D721Med (cell line): ENCODE measurements at places on chromosomes 4 and X.

DNA sequence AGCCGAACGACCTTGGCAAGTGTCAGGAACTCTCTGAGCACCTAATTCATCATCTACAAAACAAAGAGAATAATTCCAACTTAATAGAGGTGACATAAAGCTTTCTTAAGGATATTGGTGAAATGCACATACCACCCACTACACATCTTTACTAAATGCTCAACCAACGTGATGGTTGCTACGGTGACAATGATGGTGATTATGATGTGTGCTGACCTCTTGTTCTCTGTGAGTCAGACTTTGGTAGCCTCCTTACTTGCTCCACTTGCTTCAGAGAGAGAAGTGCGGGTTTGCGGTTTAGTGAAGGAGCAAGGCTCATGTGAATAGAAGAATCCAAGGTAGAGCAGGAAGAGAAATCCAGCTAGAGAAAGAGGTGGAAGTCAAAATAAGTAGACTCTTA is 52.8 kb upstream of the CLNK start:
- no peak for DNase-seq

- DNase-seq = no peak
Observed at GRCh38 chrX:39170464-39170863, 369.2 kb downstream of the MID1IP1 start.

- no peak for DNase-seq
Observed at GRCh38 chr4:6492861-6493657, 20.6 kb upstream of the PPP2R2C start.

DNA sequence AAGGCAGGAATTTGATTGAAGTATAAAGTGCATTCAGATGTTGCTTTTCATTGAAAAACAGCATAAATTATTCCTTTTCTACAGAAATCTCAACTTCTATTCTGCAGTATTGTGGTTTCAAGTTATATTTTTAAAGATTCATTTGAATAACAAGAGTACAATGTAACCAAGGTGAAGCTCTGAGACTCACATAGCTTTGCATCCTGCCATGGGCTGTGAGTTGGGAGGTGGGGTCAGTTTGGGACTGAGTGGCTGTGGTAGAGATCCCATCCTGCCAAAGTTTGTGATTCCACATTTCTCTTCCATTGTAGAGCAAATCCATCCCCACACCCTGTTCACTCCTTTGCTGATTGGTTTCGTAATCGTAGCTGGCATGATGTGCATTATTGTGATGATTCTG is 69.2 kb downstream of the KIT start:
- no peak for DNase-seq

DNA sequence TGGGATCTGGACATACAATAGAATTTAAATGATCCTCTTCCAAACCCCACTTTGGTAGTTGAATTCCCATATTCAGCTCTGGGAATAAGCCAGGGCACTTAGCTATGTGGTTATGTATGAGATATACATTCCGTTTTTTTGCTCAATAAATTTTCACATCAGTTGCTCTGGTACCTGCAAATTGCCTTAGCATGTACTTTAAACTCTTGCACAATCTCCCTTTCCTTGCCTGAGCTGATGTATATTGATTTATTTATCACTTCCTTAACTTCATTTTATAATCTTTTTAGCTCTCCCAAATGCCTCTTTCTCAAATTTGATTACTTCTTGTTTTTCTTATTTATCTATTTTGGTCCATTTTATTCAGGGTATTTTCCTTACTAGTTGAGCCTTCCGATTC is 90.1 kb upstream of the AGA start:
- no peak for DNase-seq

- no peak for DNase-seq
Observed at GRCh38 chrX:21972046-21972445, 31.5 kb downstream of the SMS start.

DNA sequence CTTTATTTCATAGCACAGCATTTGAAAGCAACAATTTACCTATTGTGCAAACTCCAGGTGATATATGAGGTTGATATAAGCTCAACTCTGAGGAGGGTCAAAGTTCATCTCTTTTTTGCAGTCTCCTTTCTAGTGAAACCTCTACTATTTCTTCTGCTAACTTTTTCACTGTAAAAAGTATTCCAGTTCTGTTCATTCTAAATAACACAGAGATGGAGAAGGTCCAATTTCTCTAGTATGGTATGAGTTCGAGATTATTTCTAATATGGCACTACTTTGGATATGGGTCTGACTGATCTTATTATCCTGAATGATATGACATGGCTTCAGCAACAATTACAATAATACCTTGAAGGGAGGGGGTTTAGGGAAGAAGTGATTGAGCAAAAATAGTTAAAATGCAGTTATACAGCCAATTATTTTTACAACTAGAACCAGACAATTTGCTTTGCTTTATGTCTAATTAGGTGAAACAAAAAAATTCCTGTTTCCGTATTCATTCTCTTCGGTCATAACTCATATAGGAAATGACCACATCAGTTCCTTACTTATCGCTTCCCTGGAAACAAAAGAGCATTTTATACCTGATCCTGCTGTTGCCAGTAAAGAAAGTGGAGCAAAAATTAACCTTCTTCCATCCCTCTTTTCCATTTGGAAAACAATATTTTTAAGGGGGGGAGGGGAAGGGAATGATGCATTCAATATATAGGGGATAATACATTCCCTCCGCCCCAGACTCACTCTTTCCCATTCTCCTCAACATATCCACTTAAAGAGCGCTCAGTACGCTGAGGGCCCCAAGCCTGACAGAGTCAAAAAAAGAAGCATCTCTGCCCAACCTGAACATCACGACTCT is 1.0 kb downstream of the TBC1D9 start:
- DNase-seq = no peak

DNA sequence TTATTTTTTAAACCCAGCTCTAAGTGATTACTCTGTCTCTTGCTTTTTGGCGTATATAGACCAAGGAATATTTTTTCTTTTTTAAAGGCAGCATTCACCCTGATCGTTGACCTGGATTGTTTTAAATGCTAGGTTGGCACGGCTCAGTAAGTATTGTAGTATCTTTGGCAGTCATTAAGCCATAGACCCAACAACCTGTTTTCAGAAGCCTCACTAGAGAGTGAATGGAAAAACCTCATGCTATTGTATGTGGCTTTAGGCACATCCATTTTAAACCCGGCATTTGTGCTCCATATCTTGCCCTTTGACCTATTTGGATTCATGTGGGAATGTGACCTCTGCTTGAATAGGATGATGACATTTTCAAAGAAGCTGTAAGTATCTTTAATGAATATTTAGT is 183.9 kb downstream of the SNCA start:
- DNase-seq = no peak

DNA sequence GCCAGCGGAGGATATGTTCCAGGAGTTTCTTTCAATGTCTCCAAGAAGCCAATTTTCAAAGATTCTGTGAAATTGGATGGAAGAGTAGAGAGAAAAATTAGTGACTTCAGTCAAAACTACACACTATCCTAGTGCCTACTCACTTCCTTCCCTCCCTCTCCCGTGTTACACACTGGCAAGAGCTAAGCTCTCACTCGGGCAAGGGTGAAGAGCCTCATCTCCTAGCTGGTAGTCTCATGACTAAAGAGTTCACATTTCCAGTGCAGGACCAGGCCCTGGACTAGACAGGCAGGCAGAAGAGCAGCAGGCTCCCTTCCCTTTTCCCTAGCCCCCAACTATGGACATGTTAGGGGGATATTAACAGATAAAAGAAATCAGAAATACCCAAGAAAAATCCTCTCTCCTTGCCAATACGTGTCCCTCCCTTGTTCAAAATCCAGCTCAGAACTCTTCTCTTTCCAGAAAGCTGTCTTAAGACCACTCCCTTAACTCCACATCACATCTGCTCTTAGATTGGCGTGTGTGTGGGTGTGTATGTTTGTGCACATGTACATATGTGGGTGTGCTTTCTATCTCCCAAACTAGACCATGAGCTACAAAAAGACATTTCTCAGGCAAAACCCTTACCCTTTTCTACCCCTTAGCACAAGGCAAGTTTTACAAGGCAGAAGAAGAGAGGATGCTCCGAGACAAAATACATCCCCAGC is 29.9 kb downstream of the ZDHHC9 start:
- DNase-seq = no peak

DNA sequence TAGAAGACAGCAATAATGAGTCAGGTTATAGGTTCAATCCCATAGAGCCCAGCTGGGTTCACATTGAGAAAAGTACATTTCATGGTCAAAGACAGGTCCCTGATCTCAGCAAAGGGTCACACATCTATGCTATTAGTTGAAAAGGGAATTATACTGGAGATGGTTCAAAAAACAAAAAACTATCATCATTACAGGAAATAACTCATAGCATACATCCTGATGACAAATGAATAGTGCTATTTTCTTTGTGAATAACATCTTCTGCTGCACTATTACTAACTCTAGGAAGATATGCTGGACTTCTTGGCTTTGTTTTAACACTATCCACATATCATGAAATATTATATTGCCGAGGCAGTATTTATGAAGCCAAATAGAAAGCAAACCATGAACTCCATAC is 202.5 kb upstream of the MAB21L2 start:
- DNase-seq = no peak

- no peak for DNase-seq
Observed at GRCh38 chr4:32798471-32799159, 2078.4 kb downstream of the PCDH7 start.

- DNase-seq = no peak
Observed at GRCh38 chr4:161522031-161522430, 641.8 kb downstream of the FSTL5 start.

DNA sequence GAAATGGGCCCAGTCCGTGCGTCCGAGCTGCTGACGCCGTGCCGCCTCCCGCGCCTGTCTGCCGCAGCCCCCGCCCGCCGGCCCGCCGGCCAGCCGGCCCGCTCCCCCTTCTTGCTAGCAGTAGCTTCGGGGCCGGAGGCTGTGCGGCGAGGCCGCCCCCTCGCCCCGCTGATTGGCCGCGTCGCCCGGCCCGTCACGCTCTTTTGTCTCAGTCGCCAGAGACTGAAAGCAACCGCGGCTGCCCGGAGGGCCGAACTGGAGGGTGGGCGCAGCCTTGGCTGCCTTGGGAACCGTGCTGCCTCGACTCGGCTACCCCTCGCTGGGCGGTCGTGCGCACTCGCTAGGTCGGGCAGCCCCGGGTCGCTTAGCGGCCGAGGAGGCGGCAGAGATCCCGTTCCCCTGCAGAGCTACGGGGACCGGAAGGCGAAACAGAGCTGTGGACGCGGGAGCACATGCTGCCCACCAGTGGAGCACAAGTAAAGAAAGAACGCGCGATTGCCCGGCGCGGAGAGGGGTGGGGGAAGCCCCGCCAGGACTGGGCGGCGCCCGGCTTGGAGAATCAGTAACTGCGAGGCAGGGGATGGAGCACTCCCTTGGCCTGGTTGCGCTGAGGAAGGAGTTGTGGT is at the start of gene ZCCHC18:
Gene ZCCHC18 (plus strand): TSS at position 198 of the 626 bp plus-strand sequence. CDS start 1,589 bp downstream, outside the sequence.
- DNase-seq = peak; percentile 45
